ENCODE measurements at places on chromosomes 11 and 22. TPM values are rescaled to one million over a fixed set of nuclear protein-coding genes. Genes with fewer than 3 reads are reported as not detected.

Gene PHOX2A
- not detected for polyA plus RNA-seq

Gene MAJIN
- polyA plus RNA-seq, result not detected

Gene OR8G1
- not detected for polyA plus RNA-seq

Gene GSTT4
- polyA plus RNA-seq, result not detected

Gene JAML
- polyA plus RNA-seq, result 16.8 TPM

Gene SYVN1
- 21.8 TPM for polyA plus RNA-seq

Gene APOL3
- 56.3 TPM for polyA plus RNA-seq

Gene PGR
- not detected for polyA plus RNA-seq

Gene CRYAB
- not detected for polyA plus RNA-seq

Gene C11orf42
- not detected for polyA plus RNA-seq

Gene RTCB
- 189 TPM for polyA plus RNA-seq

Gene MCAT
- 9.6 TPM for polyA plus RNA-seq

Gene APOA5
- polyA plus RNA-seq, result not detected

Gene MRGPRF
- polyA plus RNA-seq, result not detected

Gene LRRN4CL
- not detected for polyA plus RNA-seq

Gene OR6A2
- polyA plus RNA-seq, result not detected

Gene PANX3
- not detected for polyA plus RNA-seq

Gene RIMBP3B
- polyA plus RNA-seq, result 0.52 TPM

Gene CD3D
- polyA plus RNA-seq, result 20.5 TPM

Gene DTX4
- 1.2 TPM for polyA plus RNA-seq

Gene NELL1
- polyA plus RNA-seq, result not detected

Gene TMPRSS5
- polyA plus RNA-seq, result not detected

Gene MOB2
- 68.8 TPM for polyA plus RNA-seq

Gene CHADL
- 0.90 TPM for polyA plus RNA-seq

Gene CD3G
- 10.8 TPM for polyA plus RNA-seq

Gene MS4A12
- polyA plus RNA-seq, result not detected

Gene CALCB
- not detected for polyA plus RNA-seq

Gene SLC22A6
- not detected for polyA plus RNA-seq

Gene SLC29A2
- not detected for polyA plus RNA-seq

Gene CNIH2
- not detected for polyA plus RNA-seq

Gene CD6
- polyA plus RNA-seq, result 17.3 TPM

Gene ZNF214
- not detected for polyA plus RNA-seq

Gene GTSE1
- polyA plus RNA-seq, result not detected

Gene CRYBB2
- polyA plus RNA-seq, result not detected

Gene ARHGAP8
- 0.60 TPM for polyA plus RNA-seq

Gene CYB5R2
- 0.37 TPM for polyA plus RNA-seq

Gene EMID1
- 0.91 TPM for polyA plus RNA-seq

Gene SLC17A6
- polyA plus RNA-seq, result not detected

Gene CARD16
- polyA plus RNA-seq, result 386 TPM

Measured in immature natural killer cell (primary cell).